ENCODE measurements at places on chromosomes 13 and 19.
A peak's percentile ranks its signal among the peaks of the same experiment; 100 is the strongest.

GRCh38 chr13:51865838-51866237, 4.1 kb downstream of the CCDC70 start:
- no peak for DNase-seq

- no peak for DNase-seq
Observed at GRCh38 chr13:44211286-44211685, 162.3 kb upstream of the SERP2 start.

GRCh38 chr13:114230117-114230516, 4.6 kb upstream of the CDC16 start:
- peak; percentile 60 for DNase-seq

DNA sequence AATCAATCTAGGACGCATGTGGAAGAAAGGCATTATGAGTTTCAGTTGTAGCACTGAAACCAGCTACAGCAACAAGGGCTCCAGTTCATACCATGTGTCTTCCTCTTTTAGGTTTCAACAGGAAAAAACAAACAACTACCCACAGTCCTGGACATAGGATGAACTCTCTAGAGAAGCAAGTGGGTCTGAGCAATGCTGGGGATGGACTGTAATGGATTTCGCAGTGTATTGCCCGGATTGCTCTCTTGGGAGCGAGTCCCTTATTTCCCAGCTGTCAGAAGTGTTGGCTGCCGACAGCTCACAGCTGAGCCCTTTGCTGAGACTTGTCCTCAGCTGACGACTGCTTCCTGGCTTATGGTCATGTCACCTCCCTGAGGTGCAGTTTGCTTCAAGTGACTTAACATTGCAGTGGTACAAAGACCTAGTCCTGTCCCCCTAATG, 12.1 kb upstream of the MYCBP2 start:
- DNase-seq: peak; percentile 45

DNA sequence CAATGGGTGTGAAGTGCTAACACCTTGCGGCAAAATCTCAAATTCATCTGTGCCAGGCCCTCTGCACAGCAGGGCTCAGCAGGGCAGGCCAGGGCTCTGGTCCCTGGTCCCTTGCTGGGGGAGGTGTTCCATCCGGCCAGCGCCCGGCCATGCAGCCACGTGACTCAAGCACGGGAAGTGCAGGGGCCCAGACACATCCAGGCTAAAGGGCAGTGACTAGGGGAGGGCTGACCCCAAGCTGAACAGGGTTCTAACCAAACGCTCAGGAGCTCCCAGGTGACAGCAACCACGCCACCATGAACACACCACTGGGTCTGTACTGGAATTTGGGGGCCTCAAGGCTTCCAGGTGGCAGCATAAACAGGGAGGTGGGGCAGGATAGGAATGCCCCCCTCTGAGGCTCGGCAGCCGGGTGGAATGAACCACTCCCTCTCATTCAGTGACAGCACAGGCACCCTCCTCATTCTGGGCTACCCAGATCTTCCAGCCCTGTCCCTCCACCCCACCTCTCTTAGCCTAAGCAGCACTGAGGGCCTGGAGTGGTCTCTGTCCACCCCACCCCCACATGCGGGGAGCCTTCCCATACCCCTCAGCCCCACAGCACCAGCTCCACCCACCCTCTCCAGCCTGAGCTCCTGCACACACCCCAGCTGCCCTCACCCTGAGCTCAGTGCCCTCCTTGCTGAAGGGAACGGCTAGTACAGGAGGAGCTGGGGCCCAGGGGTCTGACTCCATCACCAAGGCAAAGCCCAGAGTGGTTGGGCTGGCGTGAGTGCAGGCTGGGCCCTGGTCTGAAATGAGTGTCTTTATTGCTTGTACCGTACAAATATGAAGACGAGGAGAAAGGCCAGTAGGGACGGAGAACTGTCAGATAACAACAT, 5.3 kb upstream of the CCNP start:
- no peak for DNase-seq

DNA sequence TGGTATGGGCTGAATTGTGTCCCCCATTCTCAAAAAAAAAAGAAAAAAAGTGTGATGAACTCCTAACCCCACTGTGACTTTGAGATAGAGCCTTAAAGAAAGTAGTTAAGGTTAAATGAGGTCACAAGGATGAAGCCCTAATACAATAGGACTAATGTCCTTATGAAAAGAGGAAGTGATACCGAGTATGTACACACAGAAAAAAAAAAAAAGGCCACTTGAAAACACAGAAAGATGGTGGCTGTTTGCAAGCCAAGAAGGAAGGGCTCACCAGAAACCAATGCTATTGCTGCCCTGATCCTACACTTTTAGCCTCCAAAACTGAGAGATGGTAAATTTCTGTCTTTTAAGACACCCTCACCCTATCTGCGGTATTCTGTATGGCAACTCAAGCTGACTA, 955.6 kb downstream of the PCDH17 start:
- peak; percentile 22 for DNase-seq

DNA sequence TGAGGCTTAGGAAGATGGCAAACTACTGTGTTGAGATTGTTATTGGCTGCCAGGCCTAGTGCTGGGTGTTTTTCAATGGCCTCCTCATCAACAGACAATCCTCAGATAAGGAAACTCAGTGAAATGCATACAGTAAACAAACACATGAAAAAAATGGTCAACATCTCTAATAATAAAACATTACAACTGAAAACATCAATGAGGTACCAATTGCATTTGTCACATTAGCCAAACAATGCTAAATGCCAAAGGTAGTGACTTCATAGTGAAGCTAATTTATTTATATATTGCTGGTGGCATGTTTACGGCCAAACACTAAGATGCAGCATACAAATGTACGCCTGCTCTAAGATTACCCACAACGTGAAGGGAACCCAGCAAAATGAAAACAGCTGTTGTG, 224.0 kb upstream of the UBL3 start:
- no peak for DNase-seq

GRCh38 chr19:3189702-3190469, 4.2 kb downstream of the NCLN start:
- no peak for DNase-seq

Data from HL-60 (cell line).